ENCODE measurements at places on chromosomes 1 and 21.
A peak's percentile ranks its signal among the peaks of the same experiment; 100 is the strongest.

DNA sequence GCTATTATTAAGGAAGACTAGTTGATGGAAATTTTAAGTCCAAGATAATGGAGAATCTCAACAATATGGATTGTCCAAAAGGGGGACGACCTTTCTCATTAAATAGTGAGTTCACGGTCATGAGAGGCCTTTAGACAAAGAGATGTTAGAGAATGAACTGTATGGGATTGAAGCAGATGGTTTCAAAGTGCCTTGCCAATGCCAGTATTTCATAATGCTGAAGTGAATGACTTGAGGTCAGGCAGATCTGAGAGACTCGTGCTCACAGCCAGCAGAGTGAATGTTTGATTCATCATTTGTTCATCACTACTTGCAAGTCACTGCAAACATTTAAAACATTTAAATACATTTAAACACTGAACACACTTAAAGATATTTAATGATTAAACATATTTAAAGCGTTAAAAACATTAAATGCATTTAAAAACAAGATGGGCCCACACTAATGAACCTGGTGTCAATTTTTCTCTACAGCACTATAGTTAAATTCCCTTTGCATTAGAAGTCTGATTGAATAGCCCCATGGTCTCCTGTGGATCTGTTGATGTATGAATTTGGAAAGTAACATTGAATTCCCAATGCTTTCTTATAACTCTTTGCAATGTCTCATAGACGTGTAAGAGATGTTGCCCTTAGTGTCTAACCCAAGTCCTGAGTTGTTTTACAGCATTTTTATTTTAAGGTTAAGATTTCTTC is 80.7 kb downstream of the TGFB2 start:
- DNase-seq: no peak

- no peak for DNase-seq
Observed at GRCh38 chr1:61181067-61182038, 99.0 kb downstream of the NFIA start.

GRCh38 chr21:43748622-43749021 is 27.5 kb downstream of the CSTB start:
- no peak for DNase-seq

- DNase-seq: no peak
Observed at GRCh38 chr1:203546274-203546673, 52.3 kb downstream of the OPTC start.

DNA sequence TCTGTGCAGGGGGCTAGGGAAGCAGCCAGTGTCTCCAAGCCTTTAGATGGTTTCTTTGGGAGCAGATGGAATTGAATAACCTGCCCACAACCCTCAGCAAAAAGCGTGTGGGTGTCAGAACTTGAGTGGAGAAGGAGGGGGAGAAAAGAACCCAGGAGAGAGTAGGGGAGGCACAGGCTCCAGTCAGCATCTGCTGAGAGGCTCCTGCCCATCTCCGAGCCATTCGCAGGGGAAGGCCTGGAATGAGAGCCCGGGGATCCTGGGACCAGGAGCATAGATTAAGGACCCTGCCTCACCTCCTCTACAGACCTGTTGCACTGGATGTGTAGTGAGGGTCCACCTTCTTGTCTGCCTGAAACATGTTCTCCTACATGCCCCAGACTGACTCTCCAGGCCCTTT is 16.3 kb downstream of the TMEM81 start:
- DNase-seq: no peak

DNA sequence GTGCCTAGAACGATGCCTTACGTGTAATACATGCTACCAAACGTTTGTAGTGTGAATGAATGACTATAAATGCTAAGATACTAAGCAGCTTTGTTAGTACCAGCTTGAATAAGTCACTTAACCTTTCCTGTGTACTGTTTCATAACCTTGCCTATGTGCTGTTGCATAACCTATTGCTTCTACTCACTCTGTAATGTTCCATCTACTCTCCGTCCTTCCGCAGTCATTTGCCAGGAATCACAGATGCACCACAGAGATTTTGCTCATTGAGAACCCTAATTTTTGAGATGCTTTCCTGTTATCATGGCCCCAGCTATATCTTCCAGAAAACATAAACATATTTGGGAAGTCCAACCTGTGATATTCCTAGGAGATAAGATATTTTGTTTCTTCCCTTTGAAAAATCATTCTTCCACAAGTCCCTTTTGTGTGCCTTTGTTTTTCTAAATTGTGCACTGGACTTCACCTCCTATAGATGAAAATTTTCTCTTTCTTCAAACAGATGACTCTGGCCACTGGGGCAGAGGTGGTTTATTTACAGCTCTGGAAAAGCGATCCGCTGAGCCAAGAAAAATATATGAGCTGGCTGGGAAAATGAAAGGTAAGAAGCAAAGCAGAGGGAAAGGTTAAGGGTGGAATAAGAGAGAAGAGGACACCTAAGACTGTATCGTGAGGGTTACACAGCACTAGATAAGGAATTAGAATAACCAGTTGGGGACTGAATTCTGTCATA is 44.8 kb downstream of the CHD1L start:
- no peak for DNase-seq

- peak; percentile 75 for DNase-seq
Observed at GRCh38 chr1:183070923-183071618, 47.9 kb downstream of the LAMC1 start.

DNA sequence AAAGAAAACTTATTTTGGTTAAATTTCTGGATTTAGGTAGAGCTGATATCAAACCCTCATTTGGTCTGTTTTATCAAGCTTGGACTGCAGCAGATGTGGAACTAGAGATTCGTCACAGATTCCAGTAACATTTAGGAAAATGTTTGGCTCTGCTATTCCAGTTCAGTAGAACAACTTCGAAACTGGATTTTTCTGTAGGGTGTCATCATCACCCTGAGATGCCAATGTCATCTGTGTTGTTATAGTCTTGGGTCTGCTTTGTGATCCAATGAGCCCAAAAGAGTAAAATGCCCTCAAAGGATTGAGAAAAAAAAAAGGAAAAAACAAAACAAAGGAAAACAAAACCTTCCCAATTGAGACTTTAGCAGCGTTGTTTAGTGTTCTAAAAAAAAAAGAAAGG is 55.4 kb downstream of the LAMC2 start:
- no peak for DNase-seq

All from OCI-LY7 (cell line).